Head of caudate nucleus (tissue), 42 donors: ENCODE measurements at places on chromosomes 6 and 20.

GRCh38 chr6:31692353-31692752 lies 10.8 kb downstream of the ABHD16A start:
- no peak for DNase-seq

DNA sequence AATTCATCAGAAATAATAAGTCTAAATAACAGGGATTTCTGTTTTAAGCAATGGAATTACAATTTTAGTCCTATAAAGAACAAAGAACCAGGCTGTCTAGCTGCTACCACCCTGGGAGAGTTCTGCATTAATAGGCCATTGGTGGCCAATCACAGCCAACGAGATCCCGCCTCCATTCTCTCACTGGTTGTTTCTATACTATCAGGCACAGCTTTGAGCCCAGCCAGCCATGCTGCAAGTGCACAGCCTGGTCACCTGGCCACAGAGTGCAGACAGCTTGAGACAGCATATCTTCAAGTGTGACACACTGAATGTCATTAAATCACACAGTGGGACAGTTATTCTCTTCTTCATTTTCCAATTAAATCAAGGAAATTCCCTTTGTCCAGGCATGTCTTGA lies 16.1 kb upstream of the RAB22A start:
- DNase-seq = peak; percentile 32

DNA sequence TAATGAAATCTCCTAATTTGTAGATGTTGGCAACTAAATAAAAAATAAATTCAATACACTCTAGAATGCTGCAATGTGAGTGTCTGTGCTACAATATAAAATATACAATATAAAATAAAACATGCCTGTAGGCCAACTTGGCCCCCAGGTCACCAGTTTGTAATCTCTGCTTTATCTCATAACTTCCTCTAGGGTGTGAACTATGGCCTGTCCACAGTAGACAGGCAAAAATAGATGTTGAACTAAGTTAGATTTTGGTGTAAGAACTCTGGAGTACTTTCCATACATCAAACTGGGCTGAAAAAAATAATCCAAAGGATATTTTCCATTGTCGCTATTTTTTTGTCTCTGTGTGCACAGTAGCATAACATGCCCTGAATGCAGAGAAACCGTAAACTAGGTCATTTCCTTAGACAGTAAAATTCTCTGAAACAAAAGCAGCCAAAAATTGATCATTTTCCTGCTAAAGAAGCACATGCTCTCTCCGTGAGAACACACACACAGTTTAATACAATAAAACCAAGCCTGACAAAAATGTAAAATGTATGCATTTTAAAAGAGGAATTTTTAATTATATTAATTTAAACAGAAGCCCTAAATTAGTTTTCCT lies 98.5 kb upstream of the ZFP64 start:
- DNase-seq = no peak

DNA sequence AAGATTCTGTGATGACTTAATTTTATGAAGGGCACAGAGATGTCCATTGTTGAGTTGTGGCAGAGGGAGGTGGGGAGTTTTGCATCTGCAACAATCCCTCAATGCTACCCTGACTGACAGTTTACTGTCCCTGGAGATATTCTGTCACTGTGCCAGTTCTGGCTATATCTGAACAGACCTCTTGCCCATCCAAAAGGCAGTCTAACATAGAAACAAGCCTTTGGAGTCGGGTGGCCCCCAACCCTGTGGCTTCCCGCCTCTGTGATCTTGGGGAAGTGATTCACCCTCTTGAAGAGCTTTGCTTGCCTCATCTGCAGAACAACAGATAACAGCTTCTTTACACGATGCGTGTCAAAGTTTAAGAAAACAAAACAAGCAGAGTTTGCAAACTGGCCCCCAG lies 3.8 kb upstream of the E2F1 start:
- DNase-seq = peak; percentile 53

- DNase-seq = no peak
Observed at GRCh38 chr6:156420172-156420993, 356.8 kb upstream of the ARID1B start.

- no peak for DNase-seq
Observed at GRCh38 chr6:65416621-65417020, 290.4 kb downstream of the EYS start.

DNA sequence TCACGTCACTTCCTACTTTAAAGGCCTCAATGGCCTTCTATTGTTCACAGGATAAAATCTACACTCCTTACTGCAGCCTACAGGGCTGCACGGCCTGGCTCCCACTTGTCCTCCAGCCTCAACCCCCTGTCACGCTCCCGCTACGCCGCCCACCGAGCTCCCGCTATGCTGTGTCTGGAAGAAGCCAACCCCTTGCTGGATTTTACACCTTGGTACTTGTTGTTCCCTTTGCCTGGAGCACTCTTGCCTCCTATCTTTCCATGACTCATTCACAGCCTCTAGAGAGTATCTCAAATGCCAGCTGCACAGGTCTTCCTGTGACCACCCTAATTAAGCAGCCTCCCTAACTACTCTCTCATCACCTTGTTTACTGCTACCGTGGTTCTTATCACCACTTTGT lies 259.9 kb downstream of the PRKN start:
- DNase-seq = no peak

DNA sequence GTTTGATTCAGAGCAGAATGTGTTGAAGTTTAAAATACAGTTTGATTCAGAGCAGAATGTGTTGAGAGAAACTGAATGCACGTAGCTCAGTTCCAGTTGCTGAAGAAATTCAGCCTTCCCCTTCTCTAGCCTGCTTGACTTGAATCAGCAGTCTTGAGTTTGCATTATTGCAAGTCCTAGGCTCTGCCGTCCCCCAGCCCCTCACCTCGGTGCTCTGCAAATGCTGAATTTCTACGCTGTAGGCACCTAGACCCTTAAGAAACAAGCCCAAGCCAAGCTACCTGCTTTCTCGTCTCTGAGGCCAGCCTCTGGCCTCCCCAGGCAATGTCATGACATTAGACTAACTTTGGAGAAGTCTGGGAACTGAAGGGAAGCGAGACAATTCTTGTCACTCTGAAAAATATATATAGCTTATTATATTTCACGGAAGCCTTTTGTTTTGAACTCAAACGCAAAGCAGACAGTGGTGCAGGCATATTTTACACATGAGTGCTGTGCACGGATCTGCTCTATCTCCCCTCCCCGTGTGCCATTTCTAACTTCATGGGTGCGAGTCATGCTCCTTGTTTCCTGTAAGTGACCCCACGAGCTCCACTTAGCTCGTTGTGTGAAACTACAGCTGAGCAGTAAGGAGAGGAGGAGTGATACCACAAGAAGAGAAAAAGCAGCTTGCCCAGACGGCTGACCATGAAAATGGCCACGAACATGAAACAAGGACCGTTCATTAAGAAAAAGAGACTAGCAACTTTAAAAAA lies 71.4 kb upstream of the DUSP22 start:
- no peak for DNase-seq

- peak; percentile 82 for DNase-seq
Observed at GRCh38 chr6:163324688-163325389, 89.7 kb upstream of the QKI start.

DNA sequence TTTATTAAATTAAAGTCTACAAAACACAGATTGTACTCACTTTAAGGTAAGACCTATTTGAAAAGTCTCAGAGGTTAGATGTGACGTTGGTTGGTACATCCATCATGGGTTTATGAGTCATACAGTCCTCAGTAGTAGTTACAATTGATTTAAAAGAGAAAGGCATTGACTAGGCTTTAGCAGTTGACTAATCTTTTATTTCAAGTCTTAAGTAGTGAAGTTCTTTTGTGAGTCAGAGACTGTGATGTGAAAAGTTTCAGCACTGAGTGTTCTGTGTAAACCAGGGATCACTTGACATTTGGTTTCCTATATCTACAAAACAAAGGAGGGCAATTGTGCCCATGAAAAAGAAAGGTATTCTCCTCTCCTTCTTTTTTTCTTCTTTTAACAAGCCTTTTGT lies 221.3 kb downstream of the GRIK2 start:
- DNase-seq = no peak

DNA sequence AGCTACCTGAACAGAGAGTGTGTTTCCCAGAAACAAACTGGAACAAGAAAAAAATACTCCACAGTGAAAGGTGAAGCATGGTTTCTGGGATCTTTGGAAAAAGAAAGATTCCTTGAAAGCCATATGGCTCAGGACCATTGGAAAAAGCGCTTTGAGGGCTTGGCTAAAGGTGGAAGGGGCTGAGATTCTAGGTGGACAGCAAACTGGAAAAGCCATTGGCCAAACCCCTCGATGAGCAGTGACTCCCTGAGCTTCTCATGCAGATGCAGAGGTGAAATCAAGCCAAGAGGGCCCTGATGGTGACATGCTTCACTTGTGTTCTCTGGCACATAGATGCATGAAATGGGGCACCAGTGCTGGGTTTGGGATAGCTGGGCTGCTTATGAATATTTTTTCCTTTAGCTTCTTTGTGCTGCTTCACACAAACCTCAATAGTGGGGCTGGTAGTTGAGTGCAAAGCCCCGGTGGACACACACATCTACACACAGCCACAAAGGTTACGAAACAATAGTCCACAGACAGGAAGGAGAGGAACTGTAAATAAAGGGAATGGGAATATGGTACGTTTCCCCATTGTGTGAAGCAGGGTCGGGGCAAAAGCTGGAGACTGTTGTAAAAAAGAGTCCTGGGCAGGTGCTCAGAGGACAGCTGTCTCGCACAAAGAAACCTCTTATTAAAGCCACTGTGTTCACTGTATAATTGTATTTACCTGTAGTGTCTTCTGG lies 117.8 kb downstream of the FOXA2 start:
- DNase-seq = no peak

DNA sequence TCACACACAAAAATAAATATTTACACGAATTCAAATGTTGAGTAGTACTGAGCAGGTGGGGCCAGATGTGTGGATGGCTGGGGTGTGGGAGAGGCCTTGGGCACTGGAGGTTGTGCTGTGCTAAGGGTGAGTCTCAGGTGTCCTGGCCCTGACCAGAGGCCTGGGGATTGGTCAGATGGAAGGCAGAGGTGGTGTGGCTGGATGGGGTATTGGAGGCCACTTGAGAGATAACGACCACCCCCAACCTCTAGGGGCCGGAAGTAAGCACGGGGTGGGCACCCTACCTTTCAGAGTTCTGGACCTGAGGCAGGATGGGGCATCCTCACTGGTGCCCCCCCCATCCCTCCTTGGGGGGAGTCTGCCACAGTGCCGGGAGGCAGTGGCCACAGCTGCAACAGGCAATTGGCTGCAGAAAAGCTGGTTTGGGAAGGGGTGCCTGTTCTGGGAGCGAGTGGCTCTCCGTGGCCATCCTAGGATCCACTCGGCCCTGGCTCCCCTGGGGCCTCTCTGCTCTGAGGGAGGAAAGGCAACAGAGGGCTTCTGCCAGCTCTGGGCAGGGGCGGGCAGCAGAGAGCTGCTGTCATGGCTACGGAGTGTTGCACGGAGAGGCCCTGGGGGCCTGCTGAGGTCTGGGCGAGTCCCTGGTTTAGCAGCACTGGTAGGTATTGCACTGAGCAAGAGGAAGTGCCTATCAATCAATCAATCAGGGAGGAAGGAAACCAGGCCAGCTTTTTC lies 87.6 kb downstream of the ASXL1 start:
- no peak for DNase-seq

GRCh38 chr6:116265041-116265829 lies 11.4 kb upstream of the TSPYL4 start:
- no peak for DNase-seq

- no peak for DNase-seq
Observed at GRCh38 chr20:63225082-63225454, 9.1 kb upstream of the YTHDF1 start.

DNA sequence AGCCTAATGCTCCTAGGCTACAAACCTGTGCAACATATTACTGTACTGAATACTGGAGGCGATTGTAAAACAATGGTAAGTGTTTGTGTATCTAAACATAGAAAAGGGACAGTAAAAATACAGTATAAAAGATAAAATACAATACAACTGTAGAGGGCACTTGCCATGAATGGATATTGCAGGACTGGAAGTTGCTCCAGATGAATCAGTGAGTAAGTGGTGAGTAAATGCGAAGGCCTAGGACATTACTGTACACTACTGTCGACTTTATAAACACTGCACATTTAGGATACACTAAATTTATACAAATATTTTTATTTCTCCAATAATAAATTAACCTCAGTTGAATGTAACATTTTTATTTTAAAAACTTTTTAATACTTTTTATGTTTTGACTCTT lies 485.0 kb downstream of the MMUT start:
- DNase-seq = no peak

DNA sequence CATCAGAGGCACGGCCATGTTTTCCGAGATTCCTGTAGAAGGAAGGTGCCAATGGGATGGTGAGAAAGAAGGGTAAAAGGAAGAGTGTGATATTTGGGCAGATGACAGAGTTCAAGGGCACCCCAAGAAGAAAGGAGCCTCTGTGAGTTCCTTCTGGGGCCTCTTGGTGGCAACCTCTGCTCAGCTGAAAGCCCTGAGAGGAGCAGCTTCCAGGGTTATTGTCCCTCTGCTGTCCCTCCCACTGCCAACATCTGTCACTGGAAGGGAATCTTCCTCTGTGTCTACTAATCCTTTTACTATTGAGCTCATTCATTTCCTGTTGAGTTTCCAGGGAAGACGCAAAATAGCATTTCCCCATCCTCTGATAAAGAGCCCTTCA lies 40.0 kb upstream of the KCNK16 start:
- DNase-seq = peak; percentile 68

GRCh38 chr6:139632840-139633239 lies 258.4 kb upstream of the CITED2 start:
- DNase-seq = no peak

DNA sequence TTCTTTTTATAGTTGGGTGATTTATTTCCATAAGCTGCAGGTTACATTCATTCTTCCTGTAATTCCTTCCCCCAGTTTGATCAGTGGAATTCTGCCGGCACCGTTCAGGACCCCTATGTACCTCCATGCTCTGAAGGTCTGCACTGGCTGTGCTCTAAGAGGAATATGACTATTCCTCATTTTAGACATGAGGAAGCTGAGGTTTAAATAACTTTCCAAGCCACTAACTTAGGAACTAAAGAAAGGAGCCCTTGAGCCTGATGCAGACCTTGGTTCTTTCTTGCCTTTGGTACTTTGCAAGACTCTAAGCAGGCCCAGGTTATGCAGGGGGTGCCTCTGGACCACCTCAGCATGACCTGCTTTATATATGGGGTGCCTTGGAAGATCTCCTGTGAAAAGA lies 318.5 kb downstream of the QKI start:
- DNase-seq = no peak

GRCh38 chr6:89027756-89028155 lies 52.8 kb upstream of the PNRC1 start:
- DNase-seq = no peak

GRCh38 chr20:325045-325888 lies at the start of gene SOX12:
Gene SOX12 (plus strand): TSS chr20:325552. CDS start chr20:325925, 373 bp downstream.
- DNase-seq = peak; percentile 99

GRCh38 chr6:146635165-146635564 lies 36.4 kb downstream of the ADGB start:
- DNase-seq = no peak

- DNase-seq = no peak
Observed at GRCh38 chr6:96213784-96214183, 198.0 kb downstream of the FUT9 start.

GRCh38 chr6:121216928-121217327 lies 117.4 kb downstream of the TBC1D32 start:
- no peak for DNase-seq

DNA sequence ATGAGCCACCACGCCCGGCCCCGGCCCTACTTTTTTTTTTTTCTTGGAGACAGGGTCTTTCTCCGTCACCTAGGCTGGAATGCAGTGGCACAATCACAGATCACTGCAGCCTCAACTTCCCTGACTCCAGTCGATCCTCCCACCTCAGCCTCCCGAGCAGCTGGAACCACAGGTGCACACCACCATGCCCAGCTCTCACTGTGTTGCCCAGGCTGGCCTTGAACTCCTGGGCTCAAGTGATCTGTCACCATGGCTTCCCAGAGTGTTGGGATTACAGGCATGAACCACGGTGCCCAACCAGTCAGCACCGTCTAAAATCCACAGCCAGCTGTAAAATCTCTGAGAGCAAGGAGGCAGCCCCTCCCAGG lies 17.4 kb downstream of the SLC17A9 start:
- DNase-seq = no peak
